ENCODE measurements at places on chromosomes 2 and 18.

DNA sequence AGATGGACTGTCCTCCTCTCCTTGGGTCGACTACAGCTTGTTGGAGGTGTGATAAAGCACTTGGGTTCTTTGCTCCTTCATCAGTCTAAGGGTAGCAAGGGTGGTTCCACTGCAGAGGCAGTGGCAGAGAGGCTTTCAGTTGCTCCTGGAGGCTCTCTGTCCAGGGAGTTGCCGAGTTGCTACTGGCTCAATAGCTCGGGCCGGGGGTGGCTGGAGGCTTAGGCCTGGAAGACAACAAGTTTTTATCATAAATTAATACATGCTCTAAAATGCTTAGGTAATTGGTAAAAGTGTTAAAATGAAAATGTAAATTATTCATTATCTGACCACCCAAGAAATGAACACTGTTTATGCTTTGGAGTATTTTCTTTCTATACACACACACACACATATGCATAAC lies 162.0 kb upstream of the NRP2 start:
- no peak for DNase-seq

DNA sequence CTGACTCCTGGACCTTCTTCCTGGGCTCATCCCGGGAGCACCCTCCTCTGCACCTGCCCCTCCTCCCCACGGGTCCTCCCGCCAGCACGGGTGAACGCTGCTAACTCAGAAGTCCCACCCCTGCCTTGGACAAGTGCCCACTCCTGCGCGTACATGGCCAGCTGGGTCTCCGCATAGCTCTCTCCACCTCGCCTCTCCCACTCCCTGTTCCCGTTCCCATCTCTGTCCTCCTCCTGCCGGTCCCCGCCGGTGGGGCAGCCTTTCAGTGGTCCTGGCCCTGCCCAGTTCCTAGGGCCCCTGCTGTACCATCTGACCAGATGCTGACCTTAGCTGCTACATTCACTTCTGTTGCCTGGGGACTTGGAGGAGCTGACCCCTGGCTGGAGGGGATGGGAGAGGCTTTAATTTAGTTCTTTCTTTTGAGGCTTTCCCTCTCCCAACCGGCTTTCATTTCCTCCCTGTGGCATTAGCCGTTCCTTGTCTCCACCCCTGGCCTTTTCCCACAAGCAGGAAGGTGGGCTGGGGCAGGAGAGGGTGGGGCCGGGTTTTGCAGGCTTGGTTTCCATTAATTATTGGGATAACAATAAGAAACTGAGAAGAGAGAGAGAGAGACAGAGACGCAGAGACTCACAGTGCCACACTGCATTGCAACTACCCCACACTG lies 136.1 kb downstream of the SH3BP4 start:
- peak; percentile 29 for DNase-seq

- no peak for DNase-seq
Observed at GRCh38 chr18:57433934-57434535, 1.1 kb upstream of the ONECUT2 start.

- DNase-seq = no peak
Observed at GRCh38 chr2:136534811-136535210, 230.5 kb upstream of the THSD7B start.

DNA sequence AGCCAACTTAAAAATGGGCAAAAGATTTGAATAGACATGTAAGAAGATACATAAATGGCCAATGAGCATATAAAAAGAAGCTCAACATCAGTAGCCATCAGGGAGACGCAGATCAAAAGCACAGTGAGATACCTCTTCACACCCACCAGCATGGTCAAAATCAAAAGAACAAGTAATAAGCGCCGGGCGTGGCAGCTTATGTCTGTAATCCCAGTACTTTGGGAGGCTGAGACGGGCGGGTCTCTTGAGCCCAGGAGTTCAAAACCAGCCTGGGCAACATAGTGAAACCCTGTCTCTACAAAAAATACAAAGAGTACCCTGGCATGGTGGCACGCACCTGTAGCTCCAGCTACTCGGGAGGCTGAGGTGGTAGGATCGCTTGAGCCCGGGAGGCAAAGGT lies 4.6 kb upstream of the CIB4 start:
- no peak for DNase-seq

DNA sequence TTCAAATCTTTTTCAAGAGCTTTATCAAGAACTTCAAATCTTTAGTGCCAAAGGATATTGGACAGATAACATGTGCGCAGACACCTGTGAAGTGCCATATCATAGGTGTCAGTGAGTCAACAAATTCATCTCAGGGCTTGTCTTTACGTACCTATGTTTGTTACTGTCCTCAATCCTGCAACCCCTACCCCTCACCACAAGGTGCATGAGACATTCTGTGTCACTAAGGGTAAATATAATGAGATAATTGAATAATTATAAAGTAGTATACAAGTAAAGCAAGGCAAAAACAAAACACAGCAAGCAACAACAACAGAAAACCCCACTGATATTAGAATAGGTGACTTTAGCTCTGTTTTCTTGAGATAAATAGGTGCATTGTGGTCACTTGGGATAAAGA lies 1495.8 kb upstream of the TMEFF2 start:
- DNase-seq = no peak

GRCh38 chr18:59263661-59264060 lies 9.6 kb downstream of the RAX start:
- DNase-seq = no peak

DNA sequence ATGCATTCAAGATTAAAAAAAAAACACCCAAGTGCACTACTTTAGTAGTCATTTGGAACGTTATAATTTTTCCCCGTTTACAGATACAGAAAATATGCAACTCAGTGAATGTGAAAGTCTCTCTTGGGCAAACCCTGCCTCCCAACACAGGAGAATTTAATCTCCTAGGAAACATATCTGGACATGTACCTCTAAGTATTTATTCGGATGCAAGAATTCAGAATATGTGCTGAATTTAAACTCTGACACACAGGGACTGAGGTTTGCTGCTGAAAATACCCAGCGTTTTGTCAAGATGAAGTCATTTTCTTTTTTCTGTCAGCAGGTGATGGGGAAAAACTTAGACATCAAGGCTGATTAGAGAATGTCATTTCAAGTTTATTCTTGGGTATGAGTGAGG lies 105.4 kb downstream of the ACKR3 start:
- DNase-seq = no peak

GRCh38 chr2:195838002-195838401 lies 181.0 kb downstream of the SLC39A10 start:
- DNase-seq = no peak

- DNase-seq = no peak
Observed at GRCh38 chr18:26741758-26742157, 123.7 kb downstream of the AQP4 start.

- no peak for DNase-seq
Observed at GRCh38 chr2:85334928-85335327, 7.1 kb upstream of the TGOLN2 start.

GRCh38 chr2:46849721-46850556 lies 65.7 kb downstream of the MCFD2 start:
- peak; percentile 52 for DNase-seq

GRCh38 chr2:170715932-170716777 lies 1.0 kb downstream of the SP5 start:
- no peak for DNase-seq

- no peak for DNase-seq
Observed at GRCh38 chr18:332721-333510, 65.1 kb upstream of the THOC1 start.

Data from lung microvascular endothelial cell (primary cell).